T-helper 9 cell (primary cell): ENCODE measurements at places on chromosomes 2 and 18.
A peak's percentile ranks its signal among the peaks of the same experiment; 100 is the strongest.

- DNase-seq, result no peak
Observed at GRCh38 chr18:11118051-11118766, 31.2 kb downstream of the PIEZO2 start.

- no peak for DNase-seq
Observed at GRCh38 chr2:163752267-163752666, 16.5 kb upstream of the FIGN start.

DNA sequence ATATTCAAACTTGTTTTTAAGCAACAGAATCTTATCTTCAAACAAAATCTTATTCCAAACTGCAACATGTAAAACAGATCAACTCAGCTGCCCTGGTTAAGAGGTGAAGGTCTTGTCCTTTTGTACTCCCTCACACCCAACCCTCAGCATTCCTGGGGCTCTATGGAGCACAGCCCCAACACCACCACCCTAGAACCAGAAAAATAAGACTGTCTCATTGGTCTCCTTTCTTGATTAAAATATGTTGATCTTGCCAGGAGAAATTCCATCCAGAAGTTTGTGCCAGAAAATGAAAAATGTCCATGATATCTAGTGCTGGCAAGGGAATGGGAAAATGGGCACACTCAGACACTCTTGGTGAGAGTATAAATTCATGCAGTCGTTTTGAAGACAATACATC is 62.1 kb upstream of the TMEM17 start:
- DNase-seq, result no peak

DNA sequence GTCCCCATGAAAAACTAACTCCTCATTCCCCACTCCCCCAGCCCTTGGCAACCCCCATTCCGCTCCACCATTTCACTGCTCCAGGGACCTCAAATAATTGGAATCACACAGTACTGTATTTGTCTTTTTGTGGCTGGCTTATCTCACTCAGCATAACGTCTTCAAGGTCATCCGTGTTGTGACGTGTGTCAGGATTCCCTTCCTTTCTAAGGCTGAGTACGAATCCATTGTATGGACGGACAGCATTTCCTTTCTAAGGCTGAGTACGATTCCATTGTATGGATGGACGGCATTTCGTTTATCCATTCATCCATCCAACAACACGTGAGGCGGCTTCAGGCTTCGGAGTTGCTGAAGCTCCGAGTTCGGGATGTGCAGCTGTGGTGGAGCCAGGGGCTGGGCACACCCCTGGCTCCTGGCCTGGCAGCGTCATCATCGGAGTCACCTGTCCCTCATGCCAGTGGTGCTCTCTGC is 1.2 kb upstream of the ASB1 start:
- DNase-seq, result no peak

- DNase-seq, result no peak
Observed at GRCh38 chr18:6785001-6785400, 55.5 kb downstream of the ARHGAP28 start.

DNA sequence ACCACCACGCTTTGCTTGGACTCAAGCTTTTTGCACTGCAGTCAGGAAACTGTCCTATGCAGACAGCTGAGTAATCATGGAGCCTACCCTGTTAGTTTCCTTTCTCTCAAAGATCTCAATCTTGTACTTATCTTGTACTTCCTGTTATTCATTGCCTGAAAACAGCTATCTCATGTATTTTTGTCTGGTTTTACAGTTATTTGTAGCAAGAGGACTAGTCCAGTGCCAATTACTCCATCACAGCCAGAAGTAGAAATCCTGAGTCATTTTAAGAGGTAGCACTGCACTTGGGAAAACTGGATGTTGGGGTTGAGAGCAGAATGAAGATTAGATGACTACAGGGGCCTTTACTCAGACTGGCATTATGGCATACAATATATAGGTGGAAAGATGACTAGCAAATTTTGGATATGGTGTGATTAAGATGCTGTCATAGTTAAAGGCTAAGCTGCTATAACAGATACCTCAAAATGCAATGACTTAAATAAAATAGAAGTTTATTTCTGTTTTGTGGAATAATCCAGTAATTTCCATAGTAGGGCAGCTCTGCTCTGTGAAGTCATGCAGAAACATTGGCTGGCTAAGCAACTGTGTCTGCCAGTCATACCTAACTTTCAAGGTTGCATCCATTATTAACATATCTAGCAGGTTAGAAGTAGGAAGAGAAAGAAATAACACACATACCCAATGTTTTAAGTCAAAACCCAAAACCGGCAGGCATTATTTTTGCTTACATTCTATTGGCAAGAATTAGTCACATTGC is 21.1 kb upstream of the CHMP3 start:
- no peak for DNase-seq

- no peak for DNase-seq
Observed at GRCh38 chr2:20632446-20632990, 18.4 kb downstream of the HS1BP3 start.

DNA sequence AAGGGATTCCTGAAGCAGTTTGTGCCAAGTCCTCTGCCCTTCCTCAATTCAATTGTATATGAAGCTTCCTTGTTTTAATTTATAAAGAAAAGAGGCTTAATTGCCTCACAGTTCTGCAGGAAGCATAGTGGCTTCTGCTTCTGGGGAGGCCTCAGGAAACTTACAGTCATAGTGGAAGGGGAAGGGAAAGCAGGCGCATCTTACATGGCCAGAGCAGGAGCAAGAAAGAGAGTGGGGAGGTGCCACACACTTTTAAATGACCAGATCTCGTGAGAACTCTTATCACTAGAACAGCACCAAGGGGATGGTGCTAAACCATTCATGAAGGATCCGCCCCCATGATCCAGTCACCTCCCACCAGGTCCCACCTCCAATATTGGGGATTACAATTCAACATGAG is 114.2 kb downstream of the SGPP2 start:
- no peak for DNase-seq

GRCh38 chr18:12044591-12044990 is 49.1 kb upstream of the ANKRD62 start:
- DNase-seq, result no peak

DNA sequence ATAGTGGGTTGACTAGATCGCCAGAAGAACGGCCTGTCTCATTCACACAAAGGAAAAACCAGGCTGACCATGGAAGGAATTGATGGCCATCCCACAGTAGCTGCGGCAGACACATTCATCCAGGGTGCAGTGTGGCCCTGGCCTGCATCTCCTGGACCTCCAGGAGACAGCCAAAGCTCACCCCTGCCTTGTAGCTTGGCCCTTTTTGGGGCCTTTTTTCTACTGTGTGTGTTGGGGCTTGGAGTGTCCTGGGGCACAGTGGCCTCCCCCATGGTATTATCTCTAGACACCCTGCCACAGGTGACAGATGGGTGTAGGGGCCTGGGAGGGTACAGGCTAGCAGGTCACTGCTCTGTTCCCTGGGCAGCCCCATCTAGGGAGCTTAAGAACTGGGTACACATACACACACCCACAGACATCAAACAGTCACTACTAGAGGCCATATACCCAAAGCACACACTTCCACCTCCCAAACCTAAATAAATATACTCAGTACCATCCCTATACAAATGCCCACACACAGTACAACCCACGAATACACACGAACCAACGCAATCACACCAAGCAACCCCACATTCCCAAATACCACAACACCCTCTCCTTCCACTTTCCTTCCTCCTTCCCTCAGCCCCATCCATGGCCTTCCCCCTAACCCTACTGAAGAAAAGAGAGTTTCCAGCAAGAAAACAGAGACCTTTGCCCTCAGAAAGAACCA is 8.6 kb downstream of the EN1 start:
- no peak for DNase-seq

DNA sequence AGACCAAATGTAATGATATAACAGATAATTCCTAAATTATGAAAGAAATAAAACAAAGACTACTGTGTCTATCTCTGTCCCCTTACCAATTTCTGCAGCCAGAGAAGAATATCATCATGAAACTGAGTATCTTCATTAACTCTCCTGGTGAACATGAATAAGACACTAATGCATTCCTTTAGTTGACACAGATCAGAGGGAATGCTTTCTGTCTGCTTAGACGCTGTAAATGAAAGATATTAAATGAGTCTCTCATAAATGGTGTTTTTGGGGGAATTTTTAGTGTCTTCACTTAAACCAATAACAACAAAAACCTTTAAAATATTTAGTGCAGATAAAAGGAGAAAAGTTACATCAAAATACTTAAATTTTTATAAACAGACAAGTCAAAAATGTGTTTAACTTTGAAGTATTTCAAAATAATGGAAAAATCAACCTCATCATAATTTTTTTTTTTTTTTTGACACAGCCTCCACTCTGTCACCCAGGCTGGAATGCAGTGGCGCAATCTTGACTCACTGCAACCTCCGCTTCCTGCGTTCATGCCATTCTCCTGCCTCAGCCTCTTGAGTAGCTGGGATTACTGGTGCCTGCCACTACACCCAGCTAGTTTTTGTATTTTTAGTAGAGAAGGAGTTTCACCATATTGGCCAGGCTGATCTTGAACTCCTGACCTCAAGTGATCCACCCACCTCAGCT is 16.0 kb downstream of the EPG5 start:
- no peak for DNase-seq

DNA sequence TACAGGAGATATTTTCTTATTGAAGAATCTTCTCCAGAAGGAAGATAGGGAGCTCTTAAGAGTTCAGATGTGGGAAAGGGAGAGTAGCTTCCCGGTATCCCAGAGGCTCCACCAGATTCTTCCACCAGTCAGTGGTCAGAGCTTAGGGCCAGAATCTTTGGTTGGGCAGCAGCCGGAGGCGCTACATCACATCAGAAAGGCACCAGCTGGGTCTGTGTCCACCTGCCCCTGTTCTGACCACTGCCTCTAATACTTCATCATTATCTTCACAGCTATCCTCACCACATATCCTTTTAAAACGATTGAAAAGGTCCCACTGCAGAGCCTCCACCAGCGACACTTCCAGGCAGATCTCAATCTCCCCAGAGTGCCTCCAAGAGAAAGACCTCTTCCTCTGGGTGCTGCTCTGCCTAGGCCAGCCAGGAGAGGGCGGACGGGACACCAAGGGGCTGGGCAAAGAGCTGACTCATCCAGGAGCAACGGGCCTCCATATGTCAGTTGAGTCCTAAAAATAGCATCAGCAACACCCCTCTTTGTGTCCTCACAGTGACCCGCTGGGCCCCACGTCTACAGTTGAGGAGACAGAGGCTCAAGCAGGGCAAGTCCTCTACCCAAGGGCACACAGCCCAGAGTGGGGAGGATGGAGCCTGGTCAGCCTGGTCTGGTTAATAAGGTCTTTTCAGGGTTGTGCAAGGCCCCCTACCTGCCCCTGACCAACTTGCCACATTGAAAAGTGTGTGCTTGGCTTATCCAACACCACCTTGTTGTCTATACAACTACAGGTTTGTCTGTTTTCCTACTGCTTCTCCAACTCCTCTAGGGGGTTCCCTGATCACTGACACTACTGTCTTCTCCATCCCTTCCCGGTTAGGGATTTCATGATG is 81.2 kb downstream of the ADD2 start:
- DNase-seq, result no peak

DNA sequence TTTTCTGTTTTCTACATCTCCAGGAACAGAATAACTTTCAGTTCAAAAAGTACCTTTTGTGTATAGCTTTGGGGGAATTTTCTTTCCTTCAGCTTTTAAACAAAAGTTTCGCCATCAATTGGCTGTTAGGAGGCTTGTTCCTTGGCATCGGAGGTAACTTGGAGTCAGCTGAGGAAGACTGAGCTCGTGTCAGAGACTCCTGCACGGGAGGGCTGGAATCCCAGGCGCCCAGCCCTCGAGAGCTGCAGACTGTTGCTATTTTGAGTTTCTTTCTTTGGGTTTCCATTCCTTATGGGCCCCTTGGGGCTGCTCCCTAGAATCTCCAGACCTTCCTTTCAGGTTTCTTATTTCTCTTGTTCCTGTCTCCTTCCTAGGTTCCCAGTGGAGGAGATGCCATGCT is 8.1 kb downstream of the EMILIN2 start:
- DNase-seq, result no peak

DNA sequence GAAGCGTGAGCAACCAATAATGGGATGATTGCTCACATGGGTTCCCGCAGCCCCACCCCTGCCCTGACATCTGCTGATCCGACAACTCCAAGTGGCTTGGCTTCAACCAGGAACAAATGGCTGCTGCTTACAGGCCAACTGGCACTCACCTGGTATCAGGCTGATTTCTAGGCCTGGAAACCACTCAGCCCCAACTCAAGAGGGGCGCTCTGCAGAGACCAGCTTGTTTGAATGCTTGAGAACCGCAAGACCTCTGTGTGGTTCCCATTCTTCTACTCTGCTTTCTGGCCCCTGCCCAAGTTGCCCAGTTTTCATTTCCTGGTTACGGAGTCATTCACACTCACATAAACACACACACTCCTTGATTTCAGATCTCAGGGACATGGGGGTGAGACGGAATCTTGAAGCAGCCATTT is 52.0 kb downstream of the TNP1 start:
- DNase-seq, result no peak

DNA sequence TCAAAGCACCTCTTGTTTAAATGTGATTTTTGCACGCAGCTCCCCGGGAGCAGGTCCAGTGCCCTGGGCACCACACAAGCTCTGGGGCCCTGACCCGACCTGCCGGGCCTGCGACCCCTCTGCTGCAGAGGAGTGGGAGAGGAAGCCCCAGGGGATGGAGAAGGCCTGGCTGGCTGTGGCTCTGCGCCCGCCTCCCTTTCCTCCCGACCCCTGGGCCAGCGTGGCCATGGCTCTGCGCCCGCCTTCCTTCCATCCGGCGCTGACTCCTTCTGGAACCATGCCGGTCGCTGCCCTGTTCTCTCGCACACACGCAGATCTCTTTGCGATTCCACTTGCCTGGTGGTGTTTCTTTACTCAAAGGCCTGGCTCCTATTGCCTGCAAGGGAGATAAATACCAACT is 166.5 kb upstream of the SALL3 start:
- DNase-seq, result no peak

GRCh38 chr2:42618972-42619371 is 50.5 kb downstream of the MTA3 start:
- no peak for DNase-seq

- peak; percentile 90 for DNase-seq
Observed at GRCh38 chr2:64646007-64646880, 7.5 kb downstream of the SERTAD2 start.

- DNase-seq, result no peak
Observed at GRCh38 chr2:11987151-11987550, 240.7 kb downstream of the LPIN1 start.

GRCh38 chr2:190947711-190948251 is 66.2 kb downstream of the STAT1 start:
- DNase-seq, result no peak

DNA sequence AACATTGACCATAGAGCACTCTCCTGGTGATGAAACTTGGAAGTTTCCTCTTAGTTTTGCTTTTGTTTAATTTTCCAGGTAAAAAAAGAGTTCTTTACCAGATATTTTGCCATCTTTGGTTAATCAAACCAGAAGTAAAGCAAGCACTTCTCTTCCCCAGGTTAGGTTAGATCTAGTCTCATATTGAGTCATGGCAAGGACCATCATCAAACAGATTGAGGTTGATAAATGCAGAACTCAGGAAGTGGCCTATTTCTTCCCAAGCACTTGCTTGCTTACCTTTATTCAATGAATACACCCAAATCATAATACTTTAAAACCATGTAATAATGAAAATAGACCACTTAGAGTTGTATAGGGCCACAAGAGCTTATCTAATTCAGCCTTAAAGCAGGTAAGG is 23.4 kb downstream of the DNAH6 start:
- no peak for DNase-seq

GRCh38 chr2:136248242-136248641 is 130.3 kb upstream of the CXCR4 start:
- DNase-seq, result no peak

- DNase-seq, result no peak
Observed at GRCh38 chr2:205932861-205933260, 153.1 kb downstream of the INO80D start.
